Effector memory CD4-positive, alpha-beta T cell (primary cell): ENCODE measurements at places on chromosomes 1 and 21.

DNA sequence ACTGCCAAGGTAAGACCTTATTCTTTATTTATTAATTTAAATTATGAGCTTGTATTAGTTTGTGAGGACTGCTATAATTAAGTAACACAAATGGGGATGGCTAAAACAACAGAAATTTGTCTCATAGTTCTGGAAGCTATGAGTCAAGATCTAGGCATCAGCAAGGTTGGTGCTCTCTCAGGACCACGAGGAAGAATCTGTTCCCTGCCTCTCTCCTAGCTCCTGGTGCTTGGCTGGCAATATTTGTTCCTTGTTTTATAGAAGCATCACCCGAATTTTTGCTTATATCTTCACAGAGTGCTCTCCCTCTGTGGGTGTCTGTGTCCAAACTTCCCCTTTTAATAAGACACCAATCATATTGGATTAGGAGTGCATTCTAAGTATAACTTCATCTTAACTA, 41.4 kb upstream of the CCDC190 start:
- H3K36me3 ChIP-seq, result no peaks in the 10 kb centered on the region
- H3K4me3 ChIP-seq, result no peak overlapping the region
- H3K27ac ChIP-seq, result no peak overlapping the region
- H3K27me3 ChIP-seq, result no peaks in the 10 kb centered on the region
- no peaks in the 10 kb centered on the region for H3K4me1 ChIP-seq

- no peak overlapping the region for H3K4me3 ChIP-seq
- peaks cover 7% of the 10 kb centered on the region for H3K4me1 ChIP-seq
- DNase-seq, result peak; percentile 41
- H3K27me3 ChIP-seq, result no peaks in the 10 kb centered on the region
These were observed 58.4 kb upstream of the COL6A1 start for GRCh38 chr21:45923146-45923545.

- no peak overlapping the region for H3K27ac ChIP-seq
- H3K27me3 ChIP-seq, result no peaks in the 10 kb centered on the region
- no peak overlapping the region for H3K4me3 ChIP-seq
- H3K36me3 ChIP-seq, result peaks cover 26% of the 10 kb centered on the region
These were observed 26.6 kb downstream of the SLX9 start for GRCh38 chr21:44966135-44967081.

DNA sequence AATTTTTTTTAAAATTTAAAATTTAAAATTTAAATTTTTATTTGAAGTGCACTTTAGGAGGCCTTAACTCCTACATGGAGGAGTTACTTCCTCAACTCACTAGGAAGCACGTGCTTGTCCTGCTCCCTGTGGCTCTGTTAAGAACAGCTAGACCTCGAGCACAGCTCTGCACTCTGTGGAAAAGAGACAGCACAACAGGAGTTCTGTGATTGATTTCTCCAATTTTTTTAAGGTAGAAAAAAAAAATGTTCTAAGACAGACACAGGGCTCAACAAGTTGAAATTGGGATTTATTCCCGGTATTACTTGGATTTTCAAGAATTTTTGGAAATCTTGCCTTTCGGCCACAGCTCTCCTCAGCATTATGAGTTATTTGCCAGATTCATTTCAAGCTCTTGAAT, 356.6 kb upstream of the LYPLAL1 start:
- H3K4me3 ChIP-seq, result no peak overlapping the region
- no peak for DNase-seq
- no peaks in the 10 kb centered on the region for H3K27me3 ChIP-seq
- H3K4me1 ChIP-seq, result no peaks in the 10 kb centered on the region
- H3K27ac ChIP-seq, result no peak overlapping the region

DNA sequence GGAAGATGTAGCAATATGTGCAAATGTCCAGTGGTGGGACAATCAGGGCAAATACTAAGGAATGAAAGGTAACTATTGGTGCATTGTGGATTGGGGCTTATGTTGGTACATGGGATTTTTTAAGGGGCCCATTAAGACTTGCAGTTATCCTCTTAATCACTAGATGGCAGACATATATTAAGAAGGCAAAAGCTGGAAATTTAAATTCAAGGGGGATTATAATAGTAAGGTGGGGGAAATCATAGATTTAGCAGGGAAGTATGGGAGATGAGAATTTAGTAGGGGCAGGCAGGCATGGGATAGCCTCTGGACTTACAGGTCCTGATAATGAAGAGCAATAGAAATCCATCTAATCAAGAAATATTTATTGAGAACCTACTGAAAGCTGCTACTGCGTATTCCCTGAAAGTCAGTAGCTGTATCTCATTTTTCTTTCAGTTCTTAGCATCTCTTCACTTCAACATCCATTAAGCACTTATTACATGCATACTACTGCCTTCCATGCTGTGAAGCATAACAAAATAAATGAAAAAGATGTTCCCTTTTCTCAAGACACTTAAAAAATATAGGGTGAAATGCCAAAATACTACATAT, 251.8 kb downstream of the CRB1 start:
- DNase-seq, result no peak
- no peaks in the 10 kb centered on the region for H3K4me1 ChIP-seq

GRCh38 chr21:29193072-29193471, 62.6 kb downstream of the MAP3K7CL start:
- H3K27ac ChIP-seq, result no peak overlapping the region
- H3K4me1 ChIP-seq, result no peaks in the 10 kb centered on the region
- no peaks in the 10 kb centered on the region for H3K36me3 ChIP-seq
- H3K4me3 ChIP-seq, result no peak overlapping the region
- no peaks in the 10 kb centered on the region for H3K27me3 ChIP-seq
